Activated B cell treated with CpG ODN at 0.5 μM for 24 hours (primary cell): ENCODE measurements at places on chromosomes 6 and 20. TPM values are rescaled to one million over a fixed set of nuclear protein-coding genes. Genes with fewer than 3 reads are reported as not detected.

NR2E1 gene
- total RNA-seq = not detected in 2 replicates

APCDD1L gene
- total RNA-seq = not detected in 2 replicates

DLL1 gene
- 0.32 and 0.53 TPM in 2 replicates for total RNA-seq

PDYN gene
- not detected in 2 replicates for total RNA-seq

PGC gene
- total RNA-seq = not detected in 2 replicates

FGD2 gene
- total RNA-seq = 362 and 435 TPM in 2 replicates
